ENCODE measurements at places on chromosomes 13 and 19.

DNA sequence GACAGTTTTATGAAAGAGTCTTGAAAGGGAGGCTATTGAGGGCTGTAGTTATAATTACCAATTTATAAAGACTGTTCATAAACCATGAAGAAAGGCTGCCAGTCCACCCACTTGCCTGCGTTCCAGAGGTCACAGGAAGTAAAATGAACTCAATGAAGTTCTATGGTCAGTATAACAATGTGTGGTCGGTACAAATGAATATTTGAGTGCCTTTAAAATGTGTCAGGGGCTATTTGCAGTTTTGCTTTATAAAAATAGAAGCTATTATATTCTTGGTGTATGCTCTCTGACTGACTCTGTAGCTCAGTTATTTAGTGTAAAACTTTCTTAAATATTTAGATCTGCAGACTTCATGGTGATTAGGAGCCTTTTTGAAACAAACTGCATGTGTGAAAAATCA is 47.0 kb downstream of the ESD start:
- DNase-seq = no peak

DNA sequence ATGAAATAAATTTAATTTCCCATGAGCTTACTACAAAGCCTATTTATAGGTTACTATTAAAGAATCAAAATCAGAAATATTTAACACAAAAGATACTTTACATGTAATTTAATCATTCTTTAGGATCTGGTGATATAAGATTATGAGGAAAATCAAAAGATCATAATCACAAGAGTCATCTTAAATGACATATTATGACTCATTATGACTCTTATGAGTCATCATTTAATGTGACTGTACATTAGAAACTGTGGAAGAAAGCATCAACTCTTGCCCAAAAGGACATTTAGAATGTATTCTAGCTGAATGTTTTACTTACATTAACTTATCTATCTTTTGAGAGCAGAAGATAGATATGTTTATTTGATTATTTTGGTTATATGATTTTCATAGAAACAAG is 458.6 kb downstream of the DCT start:
- DNase-seq = peak; percentile 2

DNA sequence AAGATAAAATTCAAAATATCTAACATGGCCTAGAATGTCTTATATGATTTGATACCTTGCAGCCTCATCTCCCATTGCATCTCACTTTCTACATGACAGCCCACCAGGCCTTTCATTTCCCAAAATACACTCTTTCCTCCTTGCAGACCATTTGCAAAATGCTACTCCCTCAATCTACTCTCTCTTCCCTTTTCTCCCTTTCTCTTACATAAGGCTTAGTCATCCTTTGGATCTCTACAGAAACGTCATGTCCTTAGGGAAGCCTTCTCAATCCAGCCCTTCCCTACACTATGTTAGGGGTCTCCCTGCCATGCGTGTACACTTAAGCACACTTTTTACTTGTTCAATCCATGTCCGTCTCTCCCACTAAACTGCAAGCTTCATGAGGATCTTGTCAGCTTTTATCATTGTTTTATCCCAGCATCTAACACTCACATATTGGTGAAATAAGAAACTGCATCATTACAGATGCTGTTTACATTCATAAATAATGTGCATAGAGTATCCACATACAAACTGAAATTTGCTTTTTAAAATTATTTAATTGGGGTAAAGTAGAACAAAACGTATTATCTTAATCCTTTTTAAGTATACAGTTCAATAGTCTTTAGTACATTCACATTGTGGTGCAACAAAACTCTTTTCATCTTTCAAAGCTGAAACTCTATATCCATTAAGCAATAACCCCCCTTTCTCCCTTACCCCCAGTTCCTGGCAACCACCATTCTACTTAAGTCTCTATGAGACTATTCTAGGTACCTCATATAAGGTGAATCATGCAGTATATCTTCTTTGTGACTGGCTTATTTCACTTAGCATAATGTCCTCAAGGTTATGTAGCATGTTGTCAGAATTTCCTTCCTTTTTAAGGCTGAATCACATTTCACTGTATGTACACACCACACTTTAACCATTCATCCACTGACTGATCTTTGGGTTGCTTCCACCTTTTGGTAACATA is 11.5 kb upstream of the WBP4 start:
- no peak for DNase-seq

GRCh38 chr19:54011507-54012211 is 20.2 kb downstream of the CACNG6 start:
- DNase-seq = no peak

GRCh38 chr13:80134346-80134745 is 206.6 kb downstream of the SPRY2 start:
- DNase-seq = no peak

DNA sequence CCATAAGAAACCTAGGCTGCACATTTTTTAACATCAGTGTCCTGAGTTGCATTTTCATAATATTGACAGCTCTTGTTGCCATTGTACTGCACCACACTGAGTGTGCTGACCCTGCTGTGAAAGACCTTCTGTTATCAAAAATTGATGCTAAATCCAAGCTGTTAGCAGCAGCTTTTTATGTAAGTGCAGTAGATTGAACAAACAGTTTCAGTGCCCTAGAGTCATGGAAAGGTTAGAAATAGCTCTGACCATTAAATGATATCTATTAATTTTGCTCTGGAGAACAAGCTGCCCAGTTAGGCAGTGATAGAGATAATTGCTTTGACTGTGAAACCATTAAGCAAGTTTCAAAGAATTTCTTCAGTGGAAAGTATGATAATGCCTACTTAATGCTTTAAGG is 1289.2 kb upstream of the PCDH20 start:
- no peak for DNase-seq

- no peak for DNase-seq
Observed at GRCh38 chr19:33301900-33302174, 497 bp downstream of the CEBPA start.

DNA sequence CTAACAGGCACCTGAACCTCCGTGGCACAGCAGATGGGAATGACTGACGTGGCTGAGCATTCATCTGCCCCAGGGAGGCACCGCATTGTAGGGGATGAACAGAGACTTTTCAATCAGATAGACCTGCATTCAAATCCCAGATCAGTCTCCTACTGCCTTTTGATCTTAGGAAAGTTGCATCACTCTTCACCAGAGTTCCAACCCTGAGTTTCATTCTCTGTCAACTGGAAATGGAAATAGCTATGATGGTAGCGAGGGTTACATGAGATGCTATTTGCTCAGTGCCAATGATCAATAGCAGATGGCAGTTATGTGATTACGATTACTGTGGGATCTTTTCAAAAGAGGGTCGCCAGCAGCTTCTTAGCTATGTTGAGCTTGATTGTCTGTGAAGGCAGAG is 189.3 kb upstream of the RFC3 start:
- no peak for DNase-seq

GRCh38 chr19:5478241-5478924 is 23.2 kb downstream of the ZNRF4 start:
- DNase-seq = no peak

GRCh38 chr13:44118881-44119280 is 239.2 kb downstream of the LACC1 start:
- no peak for DNase-seq

DNA sequence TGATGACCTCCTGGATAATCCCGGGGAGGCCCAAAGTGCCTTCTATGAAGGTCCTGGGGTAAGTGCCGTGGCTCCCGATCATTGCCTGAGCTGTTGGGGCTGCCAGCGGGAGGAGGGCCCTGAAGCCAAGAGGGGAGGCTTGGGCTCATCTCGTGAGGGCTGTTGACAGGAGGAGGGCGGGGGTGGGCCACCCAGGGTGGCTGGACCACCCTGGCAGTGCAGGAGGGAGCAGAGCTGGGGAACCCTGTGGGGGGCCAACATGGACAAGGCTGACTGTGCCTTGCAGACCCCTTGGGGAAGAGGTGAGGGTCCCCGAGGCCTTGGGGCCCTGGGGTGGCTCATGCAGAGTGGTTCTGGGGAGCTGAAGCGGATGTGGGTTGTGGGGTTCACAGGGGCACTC is 37.4 kb upstream of the EHD2 start:
- DNase-seq = no peak

GRCh38 chr13:113607889-113608635 is 23.5 kb downstream of the TFDP1 start:
- DNase-seq = no peak

DNA sequence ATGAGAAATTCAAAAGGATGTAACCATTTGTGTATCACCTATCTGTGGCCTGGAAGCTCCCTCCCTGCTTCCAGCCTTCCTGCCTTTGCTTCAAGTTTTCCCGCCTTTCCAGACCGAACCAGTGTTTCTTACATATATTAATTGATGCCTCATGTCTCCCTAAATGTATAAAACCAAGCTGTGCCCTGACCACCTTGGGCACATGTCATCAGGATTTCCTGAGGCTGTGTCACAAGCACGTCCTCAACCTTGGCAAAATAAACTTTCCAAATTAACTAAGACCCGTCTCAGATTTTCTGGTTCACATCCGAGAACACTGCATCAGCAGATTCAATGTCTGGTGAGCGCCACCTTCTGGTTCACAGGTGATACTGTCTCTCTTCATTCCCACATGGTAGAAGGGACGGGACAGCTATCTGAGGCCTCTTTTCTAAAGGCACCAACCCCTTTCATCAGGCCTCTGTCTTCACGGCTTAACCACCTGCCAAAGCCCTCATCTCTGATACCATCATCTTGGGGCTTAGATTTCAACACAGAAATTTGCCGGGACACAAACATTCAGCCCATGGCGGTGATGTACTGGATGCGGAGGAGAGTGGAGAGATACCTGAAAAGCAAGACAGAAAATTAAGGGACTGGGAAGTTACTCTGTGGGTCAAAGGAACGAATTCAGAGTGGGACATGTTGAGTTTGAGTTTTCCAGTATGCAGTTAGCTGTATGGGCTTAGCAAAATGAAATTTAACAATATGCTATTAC is 58.7 kb upstream of the PABPC3 start:
- DNase-seq = peak; percentile 38

DNA sequence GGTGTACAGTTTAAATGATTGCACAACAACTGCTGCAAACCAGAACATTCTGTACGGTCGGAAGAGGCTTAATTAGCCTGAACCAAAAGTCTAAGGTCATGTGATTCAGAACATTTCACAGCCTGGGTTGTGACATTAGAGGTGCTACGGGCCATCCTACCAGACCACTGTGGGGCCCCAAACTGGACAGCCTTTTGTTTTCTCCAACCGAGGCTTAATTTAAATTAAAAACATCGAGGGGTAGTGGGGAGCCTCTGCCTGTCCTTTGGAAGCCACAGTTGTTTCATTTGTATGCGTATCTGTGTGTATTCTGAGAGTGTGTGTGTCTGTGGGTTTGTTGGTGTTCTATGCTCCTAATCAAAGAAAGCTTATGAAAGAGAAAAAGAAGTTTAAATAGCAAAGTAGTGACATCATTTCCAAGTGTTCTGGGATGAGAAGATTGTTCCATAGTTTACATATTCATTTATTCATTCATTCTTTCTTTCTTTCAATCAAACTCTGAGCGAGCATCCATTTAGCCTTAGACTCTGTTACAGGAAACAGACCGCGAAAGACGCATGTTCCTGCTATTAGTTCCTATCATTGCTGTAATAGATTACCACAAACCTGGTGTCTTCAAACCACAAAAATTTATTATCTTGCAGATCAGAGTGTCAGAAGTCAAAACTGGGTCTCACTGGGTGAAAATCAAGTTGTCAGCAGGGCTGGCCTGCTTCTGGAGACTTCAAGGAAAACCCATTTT is 444.8 kb downstream of the FOXO1 start:
- no peak for DNase-seq

- DNase-seq = peak; percentile 88
Observed at GRCh38 chr19:33394006-33394722, 20.7 kb downstream of the CEBPG start.

DNA sequence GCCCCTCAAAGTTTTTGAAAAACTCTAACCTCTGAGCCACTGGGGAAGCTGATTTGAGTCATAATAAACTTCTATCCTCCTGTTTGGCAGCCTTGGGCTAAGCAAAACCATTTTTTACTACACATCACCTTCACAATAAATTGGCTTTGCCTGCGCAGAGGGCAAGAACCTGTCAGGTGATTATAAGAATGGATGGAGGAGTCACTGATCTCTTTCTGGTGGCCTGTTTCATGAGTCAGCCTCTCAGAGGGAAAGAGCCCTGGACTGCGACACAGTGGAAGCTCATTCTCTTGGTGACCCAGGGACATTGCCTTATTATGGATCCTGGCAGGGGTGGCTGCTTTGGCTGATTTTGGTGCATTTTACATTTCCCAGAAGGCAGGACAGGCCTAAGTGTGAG is 17.5 kb upstream of the PSG9 start:
- DNase-seq = no peak

GRCh38 chr19:3682741-3683404 is 17.4 kb downstream of the PIP5K1C start:
- no peak for DNase-seq

GRCh38 chr13:22040810-22041364 is 370.0 kb downstream of the FGF9 start:
- no peak for DNase-seq

- no peak for DNase-seq
Observed at GRCh38 chr19:22622020-22622419, 12.1 kb upstream of the ZNF492 start.

GRCh38 chr19:6540918-6541689 is 10.3 kb downstream of the TNFSF9 start:
- DNase-seq = no peak

GRCh38 chr13:40472427-40473220 is 193.8 kb downstream of the FOXO1 start:
- DNase-seq = no peak

GRCh38 chr19:17807731-17808316 is 12.9 kb downstream of the B3GNT3 start:
- no peak for DNase-seq

DNA sequence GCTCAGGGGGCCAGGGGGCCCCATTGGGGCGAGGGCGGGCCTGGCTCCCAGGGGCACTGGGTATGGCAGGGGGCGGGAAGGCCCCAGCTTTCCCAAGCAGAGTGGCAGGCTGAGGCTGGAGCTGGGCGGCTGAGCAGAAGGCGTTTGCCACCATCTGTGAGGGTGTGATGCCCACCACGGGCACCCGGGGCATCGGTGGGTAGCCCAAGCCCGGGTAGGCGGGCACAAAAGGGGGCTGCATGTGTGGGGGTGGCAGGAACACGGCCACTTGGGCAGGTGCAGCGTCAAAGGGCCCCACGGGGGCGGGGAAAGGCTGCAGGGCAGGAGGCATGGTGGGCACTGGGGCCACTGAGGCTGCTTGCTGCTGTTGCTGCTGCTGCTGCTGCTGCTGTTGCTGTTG is 22.8 kb downstream of the NUMBL start:
- no peak for DNase-seq

DNA sequence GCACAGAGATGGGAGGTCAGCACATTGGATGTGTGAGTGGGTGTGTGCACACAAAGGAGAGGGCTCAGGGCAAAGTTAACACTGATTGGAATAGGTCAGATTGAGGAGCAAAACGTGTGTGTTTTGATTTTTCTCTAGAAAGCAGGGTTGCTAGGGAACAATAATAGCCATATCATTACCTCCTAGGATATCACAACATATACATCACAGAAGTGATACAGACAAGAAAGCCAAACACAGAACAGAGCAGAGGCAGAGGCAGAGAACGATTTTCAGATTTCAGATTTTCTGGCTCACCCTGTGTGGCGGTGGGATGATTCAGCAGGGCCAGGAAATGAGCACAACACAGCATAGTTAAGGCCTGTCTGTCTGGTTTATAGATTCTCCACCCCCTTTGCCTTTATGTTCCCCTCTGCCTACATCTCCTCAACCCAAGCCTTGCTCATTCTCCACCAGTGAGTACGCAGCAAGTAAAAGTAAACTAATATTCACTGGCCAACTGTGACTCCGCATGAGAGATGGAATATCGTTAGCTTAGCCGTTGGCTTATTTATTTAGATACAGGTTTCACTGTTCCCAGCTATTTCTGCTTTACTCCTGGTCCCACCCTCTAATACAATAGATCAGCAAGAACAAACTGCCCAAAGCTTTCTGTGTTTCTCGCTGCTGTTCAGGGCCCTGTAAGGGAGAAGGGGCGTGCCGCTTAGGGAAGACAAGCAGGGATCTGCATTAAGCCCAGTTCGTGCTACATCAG is 182.7 kb upstream of the TSC22D1 start:
- DNase-seq = peak; percentile 67
